ENCODE measurements at places on chromosomes 1 and 21.

- DNase-seq: no peak
Observed at GRCh38 chr1:84844094-84844493, 48.9 kb downstream of the LPAR3 start.

DNA sequence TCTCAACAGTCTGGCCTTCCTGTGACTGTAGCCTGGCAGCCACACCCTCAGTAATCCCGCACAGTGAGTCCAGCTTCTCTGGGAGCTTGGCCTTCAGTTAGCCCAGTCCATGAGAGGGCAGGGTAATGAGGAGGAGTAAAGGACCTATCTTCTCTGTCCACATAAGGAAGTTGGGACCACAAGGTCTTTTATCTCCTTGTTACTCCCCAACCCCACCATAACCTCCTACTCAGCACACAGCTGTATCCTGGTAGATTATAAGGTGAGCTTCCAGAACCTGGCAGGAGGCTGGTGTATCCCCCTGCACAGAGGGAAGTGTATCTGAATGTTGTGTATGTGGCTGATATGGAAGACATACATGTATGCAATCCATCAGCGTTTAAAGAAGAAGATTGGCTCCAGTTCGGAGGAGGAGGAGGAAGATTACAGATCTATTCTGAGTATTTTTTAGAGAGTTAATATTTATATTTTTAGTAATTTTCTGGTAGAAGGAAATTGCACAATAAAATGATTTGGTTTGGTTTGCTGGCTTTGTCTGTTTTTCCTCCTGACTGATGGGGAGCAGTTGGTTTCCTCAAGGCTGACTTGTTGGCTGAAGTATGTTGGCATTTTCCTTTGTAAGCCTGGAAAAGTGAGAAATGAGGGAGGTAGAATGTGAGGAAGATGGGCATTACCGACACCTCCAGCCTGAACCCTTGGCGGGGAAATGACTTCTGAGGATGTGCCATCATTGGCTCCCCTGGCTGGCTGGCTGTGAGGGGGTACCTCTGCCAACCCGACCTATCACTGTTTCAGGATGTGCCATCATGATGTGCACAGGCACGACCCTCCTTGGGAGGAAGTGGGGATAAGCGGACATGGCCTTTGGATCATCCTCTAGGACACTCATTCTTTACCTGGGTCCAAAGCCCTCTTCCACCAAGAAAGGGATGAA lies 5.0 kb downstream of the C1orf226 start:
- DNase-seq: no peak

GRCh38 chr1:152517237-152517811 lies 3.0 kb downstream of the CRCT1 start:
- no peak for DNase-seq

GRCh38 chr1:43779266-43779665 lies 71.9 kb downstream of the ST3GAL3 start:
- DNase-seq: no peak

DNA sequence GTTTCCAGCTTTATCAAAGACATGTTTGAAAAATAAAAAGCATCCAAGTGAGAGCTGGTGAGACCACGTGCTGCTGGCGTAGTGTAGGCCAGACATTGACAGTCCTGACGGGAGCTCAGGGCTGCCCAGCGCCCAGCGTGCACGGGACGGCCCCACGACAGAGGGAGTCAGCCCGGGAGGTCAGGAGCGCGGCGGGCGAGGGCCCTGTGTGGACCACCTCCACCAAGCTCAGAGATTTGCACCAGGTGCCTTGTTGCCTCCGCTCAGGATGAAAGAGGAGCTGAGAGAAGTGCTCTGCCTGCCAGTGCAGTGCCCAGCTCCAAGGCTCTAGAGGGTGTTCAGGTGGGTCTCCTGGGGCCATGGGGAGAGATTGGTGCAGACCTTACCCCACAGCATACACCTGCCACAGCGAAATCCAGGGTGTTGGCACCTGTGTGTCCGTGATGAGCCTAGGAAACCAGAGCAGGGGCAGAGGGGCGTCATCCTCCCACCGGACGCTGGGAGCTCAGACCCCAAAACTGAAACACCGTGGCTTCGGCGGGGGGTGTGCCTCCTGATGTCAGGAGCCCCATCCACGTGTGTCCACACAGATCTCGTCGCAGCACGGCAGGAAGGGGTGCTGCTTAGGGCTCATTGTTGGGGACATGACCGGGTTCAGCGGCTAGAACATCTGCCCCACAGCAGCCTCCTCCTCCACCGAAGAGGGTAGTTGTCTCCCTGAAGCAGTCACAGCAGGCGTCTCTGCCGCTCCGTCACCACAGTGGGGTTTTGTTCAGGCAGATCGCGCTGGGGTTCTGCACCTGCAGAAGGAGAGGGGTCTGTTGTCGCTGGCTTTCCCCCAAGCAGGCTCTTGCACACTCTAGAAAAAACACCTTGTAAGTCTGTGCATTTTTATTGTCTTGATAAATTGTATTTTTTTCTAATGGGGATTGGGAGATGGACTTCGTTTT lies 64.2 kb downstream of the POFUT2 start:
- no peak for DNase-seq

DNA sequence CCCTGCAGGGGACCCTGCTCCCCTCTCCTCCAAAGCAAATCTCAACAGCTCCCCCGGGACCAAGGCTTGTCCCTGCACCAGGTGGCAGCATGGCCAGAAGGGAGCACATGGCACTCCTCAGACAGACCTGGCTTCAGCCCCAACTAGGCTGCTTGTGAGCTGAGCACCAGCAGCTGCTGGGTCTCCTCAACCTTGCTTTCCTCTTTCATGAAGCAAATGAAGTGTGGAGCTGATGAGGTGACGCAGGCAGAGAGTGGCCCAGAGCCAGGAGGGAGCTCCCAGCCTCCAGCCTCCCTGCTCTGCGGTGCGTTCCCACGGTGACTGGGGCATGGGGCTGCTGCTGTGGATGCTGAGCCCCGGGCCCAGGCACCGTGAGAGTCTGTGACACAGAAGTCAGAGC lies 34.0 kb downstream of the MEGF6 start:
- no peak for DNase-seq

DNA sequence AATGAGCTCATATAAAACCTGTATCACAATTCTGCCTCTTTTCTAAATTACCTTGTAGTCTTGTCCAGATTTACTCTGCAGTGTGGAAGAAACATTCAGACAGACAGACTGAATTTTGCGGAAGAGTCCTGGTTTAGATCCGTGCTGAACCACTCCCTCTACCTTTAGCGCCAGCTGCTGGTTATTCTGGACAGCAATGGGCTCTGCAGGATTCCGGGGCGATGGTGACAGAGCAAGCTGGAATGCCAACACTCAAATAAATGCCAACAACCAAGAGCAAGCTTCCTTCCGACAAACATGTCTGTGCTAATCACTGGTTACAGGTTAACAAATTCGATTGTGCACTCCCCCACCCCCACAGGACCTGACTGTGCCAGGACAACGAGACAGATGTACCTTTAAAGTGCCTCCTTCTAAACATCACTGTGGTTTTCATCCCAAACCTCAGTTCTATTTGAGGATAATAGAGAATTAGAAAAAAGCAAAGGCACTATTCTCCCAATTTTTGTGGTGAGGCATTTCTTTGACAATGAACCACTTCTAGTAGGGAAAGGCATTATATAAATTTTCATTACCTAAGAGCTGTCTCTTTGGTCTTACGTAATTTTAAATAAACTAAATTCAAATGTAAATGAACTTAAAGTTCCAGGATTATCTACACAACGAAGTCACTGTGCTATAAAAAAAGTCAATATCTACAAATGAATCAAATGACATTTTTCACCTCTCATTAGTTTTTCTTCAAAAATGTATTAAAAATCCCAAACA lies 90.4 kb downstream of the INTS7 start:
- no peak for DNase-seq

DNA sequence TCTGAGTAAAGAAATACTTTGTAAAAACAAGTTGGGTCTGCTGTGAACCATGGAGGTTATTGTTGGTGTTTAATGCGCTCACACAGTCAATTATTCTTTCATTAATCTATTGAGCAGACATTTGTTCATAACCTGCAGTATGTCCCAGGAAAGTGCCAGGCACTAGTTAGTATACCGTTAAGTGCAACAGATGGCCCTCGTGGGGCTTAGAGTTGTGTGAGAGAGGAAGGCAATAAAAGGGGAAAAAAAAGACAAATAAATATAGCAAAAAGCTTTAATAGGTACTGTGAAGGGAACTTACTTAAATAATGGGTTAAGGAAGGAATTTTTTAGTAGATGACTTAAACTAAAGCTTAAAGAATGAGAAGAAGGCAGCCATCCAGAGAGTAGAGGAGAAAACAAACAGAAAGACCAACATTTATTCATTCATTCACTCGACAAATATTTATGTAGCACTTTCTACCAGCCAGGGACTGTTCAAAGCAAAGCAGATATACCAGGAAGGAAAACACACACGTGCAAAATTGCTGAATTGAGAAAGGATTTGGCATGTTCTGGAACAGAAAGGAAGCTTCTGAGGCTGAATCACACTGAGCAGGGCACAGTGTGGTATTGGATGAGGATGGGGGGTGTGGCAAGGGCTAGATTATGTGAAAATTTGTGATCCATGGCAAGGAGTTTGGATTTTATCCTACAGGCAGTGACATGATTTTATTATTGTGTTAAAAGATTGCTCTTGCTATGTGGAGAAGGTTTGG lies 296.1 kb upstream of the SGIP1 start:
- no peak for DNase-seq

GRCh38 chr1:183237046-183237445 lies 51.0 kb downstream of the LAMC2 start:
- no peak for DNase-seq

DNA sequence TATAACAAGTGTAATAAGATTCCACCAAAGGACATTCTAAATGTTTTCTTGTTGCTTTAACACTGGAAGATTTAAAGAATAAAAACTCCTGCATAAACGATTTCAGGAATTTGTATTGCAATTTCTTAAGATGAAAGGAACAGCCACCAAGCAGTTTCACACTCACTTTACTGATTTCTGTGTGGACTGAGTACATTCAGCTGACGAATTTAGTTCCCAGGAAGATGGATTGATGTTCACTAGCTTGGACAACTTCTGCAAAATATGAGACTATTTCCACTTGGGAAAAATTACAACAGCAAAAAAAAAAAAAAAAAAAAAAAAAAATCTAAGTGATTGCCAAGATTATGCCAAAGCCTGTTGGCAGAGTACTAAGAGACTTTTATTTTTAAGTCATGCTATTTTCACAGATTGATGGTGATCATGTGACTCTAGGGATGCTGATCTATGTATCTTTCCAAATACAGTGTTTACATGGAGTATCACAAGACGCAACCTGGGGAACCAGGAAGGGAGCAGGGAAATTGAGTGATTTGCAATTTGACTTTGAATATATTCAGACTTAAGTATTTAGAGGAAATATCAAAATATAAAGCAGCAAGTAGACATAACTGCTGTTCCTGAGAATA lies 341.0 kb downstream of the NTNG1 start:
- DNase-seq: no peak

GRCh38 chr1:89927049-89927448 lies 67.9 kb upstream of the ZNF326 start:
- DNase-seq: no peak

- DNase-seq: peak; percentile 29
Observed at GRCh38 chr21:34603002-34603709, 11.8 kb downstream of the RCAN1 start.

DNA sequence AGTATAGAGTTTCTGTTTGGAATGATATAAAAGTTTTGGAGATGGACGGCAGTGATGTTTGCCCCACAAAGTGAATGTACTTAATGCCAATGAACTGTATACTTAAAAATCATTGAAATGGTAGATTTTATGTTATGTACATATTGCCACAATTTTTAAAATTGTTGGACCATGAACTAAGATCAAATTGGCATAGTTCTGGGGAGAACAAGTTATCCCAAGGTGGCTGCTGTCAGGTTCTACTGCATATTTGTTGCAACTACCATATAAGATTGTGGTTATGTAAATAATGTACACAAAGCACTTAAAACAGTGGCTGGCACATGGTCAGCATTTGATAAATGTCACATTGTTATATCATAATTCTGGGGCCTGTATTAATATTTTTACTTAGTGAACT lies 466.4 kb downstream of the SIPA1L2 start:
- DNase-seq: no peak

DNA sequence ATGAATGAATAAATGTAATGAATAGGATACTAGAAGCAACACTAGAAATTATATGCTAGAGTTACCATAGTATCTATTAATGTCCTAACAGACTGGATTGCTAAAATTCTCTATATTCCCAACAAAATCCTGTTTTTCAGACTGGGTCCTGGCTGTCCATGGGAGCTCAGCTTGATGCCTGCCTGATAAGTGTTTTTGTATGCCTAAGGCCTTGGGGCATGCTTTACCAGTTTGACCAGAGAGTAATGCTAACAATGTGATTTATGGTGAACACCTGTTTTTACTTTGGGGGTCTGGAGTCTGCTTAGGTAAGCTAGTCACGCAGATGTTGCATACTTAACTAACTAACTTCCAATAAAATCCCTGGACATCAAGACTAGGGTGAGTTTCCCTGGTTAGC lies 318.8 kb upstream of the DEPDC1 start:
- DNase-seq: no peak

- DNase-seq: peak; percentile 4
Observed at GRCh38 chr21:31446226-31446855, 102.3 kb upstream of the TIAM1 start.

GRCh38 chr1:233543338-233544255 lies 70.3 kb upstream of the KCNK1 start:
- no peak for DNase-seq

- DNase-seq: no peak
Observed at GRCh38 chr1:179302070-179302469, 8.5 kb downstream of the SOAT1 start.

GRCh38 chr1:172276120-172276818 lies 144.2 kb upstream of the C1orf105 start:
- no peak for DNase-seq

DNA sequence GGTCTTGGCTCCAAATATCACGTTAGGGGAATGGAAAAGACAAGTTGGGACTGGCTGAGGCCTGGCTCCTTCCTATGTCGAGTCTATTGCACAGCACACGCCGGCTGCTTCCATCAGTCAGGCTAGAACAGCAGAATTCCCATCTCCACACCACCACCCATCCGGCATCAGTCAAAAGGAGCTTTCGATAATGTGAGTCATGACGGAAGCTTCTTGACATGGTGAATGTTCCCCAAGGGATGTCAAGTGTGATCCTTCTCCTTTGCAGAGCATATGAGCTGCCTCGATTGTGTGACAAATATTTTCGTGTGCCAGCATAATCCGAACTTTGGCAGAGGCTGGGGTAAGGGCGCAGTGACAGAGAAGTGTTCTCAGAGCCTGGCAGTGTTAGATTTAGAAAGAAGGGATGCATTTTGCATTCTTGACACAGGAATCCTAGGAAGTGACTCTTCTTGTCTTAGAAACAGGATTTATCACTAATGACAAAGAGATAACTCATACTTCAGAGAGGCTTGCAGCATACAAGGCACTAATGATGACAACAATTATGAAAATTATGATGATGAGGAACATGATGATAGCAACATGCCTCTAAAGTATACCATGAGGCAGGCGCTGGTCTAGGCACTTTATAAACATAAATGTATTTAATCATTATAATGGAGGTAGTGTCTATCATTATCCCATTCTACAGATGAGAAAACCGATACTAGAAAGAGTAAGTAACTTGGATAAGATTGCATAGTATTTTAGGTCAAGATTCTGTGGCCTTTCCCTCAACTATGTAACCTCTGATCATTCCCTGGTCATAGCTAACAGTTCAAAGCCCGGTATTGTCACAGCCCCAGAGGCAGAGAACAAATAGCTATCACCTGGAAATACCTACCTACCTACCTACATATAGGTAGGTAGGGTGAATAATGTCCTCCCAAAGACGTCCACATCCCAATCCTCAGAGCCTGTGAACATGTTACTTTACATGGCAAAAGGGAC lies 135.0 kb downstream of the KCNJ6 start:
- DNase-seq: no peak

- DNase-seq: no peak
Observed at GRCh38 chr1:174872615-174873058, 127.1 kb upstream of the CACYBP start.
